ENCODE measurements at places on chromosomes 12 and 14. TPM values are rescaled to one million over a fixed set of nuclear protein-coding genes. Genes with fewer than 3 reads are reported as not detected.
A peak's percentile ranks its signal among the peaks of the same experiment; 100 is the strongest.

DNA sequence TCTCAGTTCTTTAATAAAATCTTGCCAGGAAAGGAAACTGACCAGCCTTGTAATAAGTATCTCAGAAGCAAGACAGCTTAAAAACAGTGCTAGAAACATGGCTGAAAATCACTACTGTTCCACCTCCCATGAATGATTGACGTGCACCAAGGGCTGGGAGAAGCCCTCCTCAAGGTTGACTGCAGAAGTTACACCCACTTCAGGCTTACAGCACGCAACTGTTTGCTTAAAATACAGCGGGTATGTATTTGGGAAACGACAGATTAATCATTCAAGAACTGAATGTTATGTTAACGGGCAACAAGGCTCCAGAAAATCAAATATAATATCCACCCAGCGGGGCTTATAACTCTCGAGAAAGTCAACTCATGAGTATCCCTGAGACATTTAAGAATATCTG is 22.1 kb downstream of the PRKD1 start:
- no peak for ATAC-seq

DNA sequence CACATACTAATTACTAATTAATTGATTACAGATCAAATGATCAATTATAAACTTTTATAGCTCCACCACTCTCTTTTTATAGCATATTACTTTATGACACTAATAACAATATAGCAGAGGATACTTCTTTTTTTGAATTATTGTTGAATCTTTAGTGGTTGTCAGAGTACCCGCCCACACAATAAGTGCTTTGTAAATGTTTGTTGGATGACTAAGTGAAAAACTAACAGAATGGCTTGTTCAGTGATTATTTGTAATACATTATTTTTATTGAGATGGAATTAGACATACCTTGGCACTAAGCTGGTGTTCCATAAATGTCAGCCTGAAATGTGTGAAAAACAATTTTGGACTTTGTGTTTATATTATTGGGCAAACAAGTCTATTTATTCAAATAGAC is 670.5 kb upstream of the ATXN7L3B start:
- ATAC-seq: no peak

DNA sequence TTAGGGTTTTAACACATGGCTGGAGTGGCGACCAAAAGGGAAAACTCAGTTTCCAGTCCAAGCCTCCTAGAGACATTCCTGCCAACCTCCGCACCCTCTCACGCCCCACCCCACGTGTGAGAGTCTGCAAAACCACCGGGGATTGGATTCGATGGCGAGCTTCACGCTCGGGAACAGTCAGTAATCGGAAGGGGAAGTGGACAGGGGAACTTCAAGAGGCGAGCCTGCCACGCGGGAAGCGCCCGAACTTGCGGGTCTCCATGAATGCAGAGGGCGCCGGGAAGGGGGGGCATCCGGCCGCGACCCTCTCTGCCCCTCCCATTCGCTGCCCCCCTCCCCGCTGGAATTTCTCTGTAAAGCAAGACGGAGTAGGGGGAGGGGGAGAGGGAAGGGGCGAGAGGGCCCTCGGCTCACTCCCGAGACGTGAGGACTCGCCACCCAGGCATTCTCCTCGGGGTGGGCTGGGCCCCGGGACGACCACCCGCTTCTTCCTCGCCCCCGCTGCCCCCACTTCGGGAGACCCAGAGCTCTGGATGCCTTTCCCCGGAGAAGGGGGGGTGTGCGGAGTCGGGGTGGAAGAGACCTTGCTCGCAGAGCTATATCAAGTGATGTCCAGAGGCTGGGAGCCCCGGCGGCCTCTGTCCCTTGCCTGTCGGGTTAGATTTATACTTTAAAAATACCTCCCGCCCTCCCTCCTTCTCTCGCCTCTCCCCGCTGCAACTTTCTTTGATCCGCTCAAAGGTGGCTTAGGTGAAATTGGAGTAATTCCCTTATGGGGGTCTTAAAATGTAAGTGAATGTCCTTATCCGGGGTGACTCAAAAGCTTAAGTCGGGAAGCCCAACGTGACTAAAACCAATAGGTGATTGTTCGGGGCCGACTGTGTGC is 2.5 kb upstream of the CCND2 start:
- peak; percentile 17 for ATAC-seq

GRCh38 chr14:101071493-101071906 is 168.0 kb upstream of the RTL1 start:
- ATAC-seq: no peak

DNA sequence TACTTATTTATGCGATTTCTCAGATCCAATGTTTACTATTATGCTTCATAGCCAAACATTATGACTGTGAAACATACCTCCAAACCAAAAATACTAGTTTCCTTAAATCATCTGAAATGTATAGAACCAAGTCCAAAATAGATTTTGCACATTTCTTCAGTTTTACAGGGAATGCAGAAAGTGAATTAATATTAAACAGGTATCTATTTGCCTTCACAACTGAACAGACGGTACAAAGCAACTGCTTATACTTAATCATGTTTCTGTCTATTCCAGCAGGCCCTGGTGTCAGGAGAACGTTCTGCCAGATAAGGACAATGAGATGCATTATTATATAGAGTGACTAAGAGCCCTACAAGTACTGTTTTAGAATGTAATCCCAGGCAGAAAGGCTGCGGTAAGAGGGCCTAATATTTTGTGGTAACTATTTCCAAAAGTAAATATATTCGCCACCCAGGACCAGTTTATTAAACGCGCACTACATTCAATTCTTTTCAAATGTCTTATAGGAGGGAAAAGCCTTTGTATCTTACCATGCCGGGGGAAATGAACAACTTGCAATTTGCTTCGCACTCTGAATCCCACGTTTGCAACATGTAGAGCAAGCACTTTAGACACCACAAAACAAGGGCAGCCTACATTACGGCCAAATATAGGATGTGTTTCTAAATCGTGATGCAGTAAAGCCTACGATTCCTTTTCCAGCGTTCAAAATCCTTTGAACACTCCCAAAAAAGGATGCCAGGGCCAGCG is 1.5 kb downstream of the CORO1C start:
- ATAC-seq: no peak

DNA sequence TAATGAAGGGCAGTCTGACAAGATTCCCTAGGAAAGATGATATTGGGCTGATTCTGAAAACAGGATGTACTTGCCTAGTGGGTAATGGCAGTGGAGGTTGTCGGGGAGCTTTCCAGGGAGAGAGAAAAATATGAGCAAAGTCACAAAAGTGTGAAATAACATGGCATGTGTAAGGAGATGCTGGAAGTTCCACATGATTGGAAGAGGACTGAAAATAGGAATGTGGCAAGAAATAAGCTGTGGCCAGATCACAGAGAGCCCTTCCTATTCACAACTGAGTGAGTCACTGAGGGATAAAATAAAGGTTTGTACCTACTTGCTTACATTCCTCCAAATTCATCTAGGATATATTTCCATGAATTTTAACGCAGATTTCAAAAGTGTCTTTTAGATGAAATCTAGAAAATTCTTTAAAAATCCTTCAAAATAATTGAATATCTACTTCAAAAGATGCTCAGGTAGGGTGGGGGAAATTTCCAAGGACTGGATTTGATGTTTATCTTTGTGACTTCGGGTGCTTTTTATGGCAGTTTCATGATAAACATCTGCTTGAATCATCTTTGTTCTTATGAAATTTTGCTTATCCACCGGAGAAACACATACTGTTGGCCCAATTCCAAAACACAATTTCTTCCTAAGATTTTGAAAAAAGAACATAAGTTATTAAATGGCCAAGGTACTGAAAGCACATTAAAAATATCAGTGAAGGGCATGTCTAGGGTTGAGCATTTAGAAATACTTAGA is 36.3 kb upstream of the SLC2A13 start:
- no peak for ATAC-seq

GRCh38 chr12:62957233-62957953 is 22.4 kb upstream of the PPM1H start:
- ATAC-seq: no peak

DNA sequence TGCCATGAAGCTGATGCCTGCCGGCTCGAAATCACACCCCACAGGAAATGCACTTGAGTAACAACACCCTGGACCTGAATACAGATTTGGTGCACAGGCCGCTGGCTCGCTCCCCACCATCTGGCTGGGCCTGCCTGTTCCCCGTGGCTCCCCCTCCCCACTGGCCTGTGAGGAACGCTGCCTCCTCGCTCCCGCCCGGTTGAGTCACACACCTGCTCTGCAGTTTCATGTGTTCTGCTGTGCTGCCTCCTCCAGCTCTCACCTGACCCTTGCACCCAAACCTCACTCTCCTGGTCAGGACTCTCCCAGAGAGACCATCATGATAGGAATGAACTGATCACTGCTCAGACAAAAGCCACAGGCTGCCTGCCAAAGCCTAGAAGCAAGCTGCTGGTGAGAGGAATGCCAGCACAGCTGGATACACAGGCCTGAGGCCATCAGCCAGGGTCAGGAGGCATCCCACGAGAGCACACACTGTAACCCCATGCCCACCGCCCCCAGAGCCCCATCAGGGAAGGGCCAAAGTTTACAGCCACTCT is 3.8 kb upstream of the SIVA1 start:
- ATAC-seq: peak; percentile 7

- no peak for ATAC-seq
Observed at GRCh38 chr12:92059960-92060359, 85.7 kb downstream of the BTG1 start.

DNA sequence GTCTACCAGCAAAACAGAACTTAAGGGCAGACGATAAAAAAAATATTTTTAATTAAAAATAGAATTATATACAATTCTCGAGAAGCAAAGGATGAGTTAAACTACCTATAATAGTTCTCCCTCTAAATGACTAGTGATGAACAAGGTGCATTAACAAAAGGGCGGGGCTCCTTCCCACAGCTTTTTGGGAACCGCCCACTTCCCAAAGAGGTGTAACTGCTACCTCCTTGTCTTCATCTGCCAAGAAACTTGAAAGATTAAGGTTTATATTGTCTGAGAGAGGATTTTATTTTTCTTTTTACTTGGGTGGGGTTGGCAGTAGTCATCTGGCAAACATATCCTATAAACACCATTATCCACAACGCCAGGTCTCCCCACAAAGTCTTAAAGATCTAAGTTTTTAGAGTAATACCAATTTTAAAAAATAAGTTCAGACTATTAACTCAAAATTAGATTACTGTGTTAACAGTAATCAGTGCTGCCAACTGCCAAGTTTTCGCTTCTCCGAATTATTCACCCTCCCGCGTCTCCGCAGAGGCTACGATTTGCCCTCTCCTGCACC is 938 bp downstream of the RALGAPA1 start:
- ATAC-seq: peak; percentile 63

Gene CISTR
- not detected for total RNA-seq

Gene FOXN4
- not detected for total RNA-seq

Gene CTSG
- total RNA-seq: not detected

Gene KRT83
- total RNA-seq: not detected

Gene CLEC4C
- not detected for total RNA-seq

Gene FAM181A
- total RNA-seq: not detected

Gene KRT71
- not detected for total RNA-seq

All from esophagus mucosa (tissue), 1 donor.